ENCODE measurements at places on chromosomes 12 and 14.

- no peak for DNase-seq
These were observed 345.8 kb downstream of the ALG10 start for GRCh38 chr12:34368079-34368478.

GRCh38 chr12:1848146-1848545, 27.8 kb downstream of the LRTM2 start:
- no peak for DNase-seq

DNA sequence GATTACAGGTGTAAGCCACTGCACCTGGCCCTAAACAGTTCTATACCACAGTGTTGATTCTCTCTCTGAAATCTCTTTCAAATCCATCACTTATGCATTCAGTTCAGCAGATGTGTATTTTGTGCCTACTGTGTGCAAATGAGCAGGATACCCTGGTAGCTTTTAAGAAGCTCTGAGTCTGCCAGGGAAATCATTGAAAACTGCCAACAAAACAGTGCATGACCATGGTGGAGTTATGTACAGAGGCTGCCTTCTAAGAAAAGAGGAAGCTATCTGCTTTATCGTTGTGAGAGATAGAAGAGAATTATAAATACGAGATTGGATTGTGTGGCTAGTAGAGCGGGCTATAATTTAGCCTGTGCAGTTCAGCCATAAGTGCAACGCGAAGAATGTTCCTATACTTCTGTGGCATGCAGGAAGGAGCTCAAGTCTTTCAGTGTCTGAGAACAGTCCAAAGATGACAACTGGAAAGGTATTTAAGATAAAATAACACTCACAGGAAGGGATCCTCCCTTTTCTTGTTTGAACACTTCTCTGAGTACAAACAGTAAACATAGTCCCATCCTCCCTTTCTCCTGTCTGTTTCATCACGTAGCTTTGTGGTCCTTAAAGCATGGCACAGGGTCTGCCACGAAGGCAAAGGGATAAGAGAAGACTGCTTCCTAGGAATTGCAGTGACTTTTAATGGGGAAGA, 4.3 kb downstream of the DIP2B start:
- no peak for DNase-seq

GRCh38 chr12:6684609-6685008, 4.6 kb downstream of the ZNF384 start:
- DNase-seq: no peak

- no peak for DNase-seq
These were observed 497.4 kb downstream of the NPAS3 start for GRCh38 chr14:33435911-33436689.

GRCh38 chr14:104559804-104560585, 19.6 kb upstream of the C14orf180 start:
- no peak for DNase-seq

DNA sequence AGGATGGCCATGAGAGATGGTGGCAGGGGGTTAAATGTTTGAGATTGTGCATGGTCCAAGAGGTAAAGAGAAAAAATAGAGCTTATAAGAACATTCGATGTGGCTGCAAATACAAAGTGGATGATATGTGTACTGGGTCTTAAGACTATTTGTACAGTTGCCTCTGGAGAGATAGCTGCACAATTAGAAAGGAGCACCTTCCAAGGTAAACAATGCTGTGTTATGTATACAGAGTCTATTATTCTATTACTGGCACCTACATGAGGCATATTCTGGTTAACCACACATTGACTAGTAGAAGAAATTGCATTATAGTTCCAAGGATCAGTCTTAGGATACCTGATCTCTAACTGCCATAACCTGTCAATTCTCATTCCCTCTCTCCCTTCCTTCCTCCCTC, 238.0 kb upstream of the FOXN3 start:
- DNase-seq: no peak

- DNase-seq: no peak
These were observed 21.3 kb upstream of the ZFP36L1 start for GRCh38 chr14:68814238-68814538.

GRCh38 chr12:2126676-2127406, 74.1 kb downstream of the CACNA1C start:
- DNase-seq: no peak

DNA sequence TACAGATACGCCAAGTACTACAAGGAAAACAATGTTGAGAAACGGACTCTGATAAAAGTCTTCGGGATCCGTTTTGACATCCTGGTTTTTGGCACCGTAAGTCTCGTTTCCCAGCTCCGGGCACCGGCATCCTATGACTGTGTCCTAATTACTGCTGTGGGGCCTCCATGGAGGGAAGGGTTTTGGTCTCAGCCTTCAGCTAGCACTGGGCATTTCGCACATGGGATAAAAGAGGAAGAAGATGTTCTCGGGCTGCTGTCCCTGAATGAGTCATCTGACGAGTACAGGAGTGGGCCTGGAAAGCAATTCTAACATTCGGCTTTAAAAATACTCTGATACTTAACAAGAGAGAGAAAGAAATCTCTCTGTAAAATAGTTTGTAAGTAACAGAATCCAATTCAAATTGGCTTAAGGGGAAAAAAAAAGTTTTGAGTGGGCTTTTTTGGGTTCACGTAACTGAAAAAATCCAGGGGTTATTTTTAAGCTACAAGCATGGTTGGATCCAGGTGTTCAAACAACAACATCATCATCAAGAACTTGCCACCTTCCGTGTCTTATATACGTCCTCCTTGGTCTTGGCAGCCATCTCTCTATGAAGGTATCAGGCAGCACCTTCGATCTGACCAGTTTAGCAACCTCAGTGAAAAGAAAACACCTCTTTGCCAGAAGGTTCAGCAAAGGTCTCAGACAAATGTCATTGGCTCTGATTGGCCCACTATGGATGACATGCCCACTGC, 34.4 kb upstream of the P2RX4 start:
- no peak for DNase-seq

GRCh38 chr14:22448905-22449599, 140.0 kb downstream of the DAD1 start:
- no peak for DNase-seq

DNA sequence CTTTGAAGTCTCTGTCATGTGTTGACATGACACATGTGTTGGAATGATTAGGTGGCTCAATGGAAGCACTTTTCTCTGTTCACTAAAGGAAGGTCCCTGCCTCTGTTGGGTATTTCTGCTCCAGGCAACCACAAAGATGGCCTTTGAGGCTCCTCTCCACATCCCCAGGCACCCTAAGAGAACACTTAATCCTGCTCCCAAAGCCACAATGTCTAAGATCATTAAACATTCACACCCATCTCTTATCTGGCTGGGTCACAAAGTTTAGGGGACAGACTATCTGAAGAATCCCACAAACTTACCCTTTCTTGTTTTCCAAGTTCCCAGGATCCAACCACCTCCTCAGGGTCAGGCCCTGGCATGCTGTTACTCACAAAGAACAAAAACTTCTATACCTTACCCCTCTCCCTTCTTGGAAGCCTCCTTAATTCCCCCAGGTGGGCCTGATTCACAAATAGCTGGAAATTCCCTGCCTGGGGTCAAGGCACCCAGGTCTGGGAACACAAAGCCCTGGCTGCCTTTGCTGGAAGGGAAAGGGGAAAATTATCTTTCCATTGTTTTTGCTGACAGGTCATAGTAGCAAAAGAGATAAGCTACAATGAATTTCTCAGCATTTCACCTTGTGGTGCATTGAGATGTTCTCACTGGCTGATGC, 333.7 kb downstream of the PCNX1 start:
- no peak for DNase-seq

- DNase-seq: no peak
These were observed 5.2 kb downstream of the AVIL start for GRCh38 chr12:57813111-57813970.

- no peak for DNase-seq
These were observed 21.8 kb upstream of the SMCO2 start for GRCh38 chr12:27424631-27425230.

- no peak for DNase-seq
These were observed 79.6 kb downstream of the RPL10L start for GRCh38 chr14:46571970-46572369.

GRCh38 chr14:64844272-64844671, 35.4 kb downstream of the SPTB start:
- no peak for DNase-seq

- no peak for DNase-seq
These were observed 172.2 kb downstream of the NAV3 start for GRCh38 chr12:78002878-78003277.

DNA sequence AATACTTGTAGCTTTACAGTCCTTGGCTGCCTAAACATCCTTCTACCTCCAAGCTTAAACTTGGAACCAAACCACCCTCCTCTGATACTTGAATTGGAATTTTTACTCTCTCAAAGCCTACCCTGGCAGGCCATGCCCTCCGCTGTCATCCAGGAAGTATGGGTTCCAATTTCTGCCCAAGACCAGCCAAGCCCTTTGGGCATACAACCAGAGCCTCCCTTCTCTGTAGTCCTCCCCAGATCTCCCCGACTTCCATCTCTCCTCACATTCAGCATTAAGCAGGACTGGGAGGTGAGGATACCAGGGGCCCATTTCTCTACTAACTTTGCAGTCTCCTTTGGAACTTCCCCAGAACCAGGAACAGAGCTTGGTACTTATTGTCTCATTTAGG, 369 bp upstream of the DHH start:
- DNase-seq: no peak

GRCh38 chr12:6813363-6813762, 8.3 kb upstream of the GPR162 start:
- no peak for DNase-seq

- no peak for DNase-seq
These were observed 12.1 kb upstream of the SCARB1 start for GRCh38 chr12:124875803-124876132.

DNA sequence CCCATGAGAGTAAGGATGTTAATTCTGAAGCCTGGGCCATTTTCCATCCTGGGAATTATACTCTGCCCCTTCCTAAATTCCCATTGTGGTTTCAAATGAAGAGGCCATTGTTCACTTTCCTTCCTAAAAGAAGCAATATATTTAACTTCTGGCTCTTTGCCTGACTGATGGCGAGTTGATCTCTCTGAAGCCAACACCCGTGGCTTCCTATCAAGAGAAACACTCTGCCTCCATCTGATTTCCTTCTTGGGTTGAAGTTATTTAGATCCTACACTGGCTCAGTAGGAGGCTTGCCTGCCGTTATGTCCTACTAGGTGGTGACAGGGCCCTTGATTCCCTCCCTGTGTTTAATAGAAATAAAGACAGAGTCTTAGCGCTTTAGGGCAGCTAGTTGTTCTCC, 97.4 kb downstream of the PRKCH start:
- DNase-seq: no peak

Data from suprapubic skin (tissue), 4 donors.